ENCODE measurements at places on chromosomes 16 and 17.

GRCh38 chr17:661509-661908, 53.1 kb downstream of the VPS53 start:
- DNase-seq = no peak

- DNase-seq = no peak
Measured at GRCh38 chr16:24758373-24758772, 28.9 kb downstream of the TNRC6A start.

- no peak for DNase-seq
Measured at GRCh38 chr17:41318231-41318630, 2.7 kb upstream of the KRTAP17-1 start.

DNA sequence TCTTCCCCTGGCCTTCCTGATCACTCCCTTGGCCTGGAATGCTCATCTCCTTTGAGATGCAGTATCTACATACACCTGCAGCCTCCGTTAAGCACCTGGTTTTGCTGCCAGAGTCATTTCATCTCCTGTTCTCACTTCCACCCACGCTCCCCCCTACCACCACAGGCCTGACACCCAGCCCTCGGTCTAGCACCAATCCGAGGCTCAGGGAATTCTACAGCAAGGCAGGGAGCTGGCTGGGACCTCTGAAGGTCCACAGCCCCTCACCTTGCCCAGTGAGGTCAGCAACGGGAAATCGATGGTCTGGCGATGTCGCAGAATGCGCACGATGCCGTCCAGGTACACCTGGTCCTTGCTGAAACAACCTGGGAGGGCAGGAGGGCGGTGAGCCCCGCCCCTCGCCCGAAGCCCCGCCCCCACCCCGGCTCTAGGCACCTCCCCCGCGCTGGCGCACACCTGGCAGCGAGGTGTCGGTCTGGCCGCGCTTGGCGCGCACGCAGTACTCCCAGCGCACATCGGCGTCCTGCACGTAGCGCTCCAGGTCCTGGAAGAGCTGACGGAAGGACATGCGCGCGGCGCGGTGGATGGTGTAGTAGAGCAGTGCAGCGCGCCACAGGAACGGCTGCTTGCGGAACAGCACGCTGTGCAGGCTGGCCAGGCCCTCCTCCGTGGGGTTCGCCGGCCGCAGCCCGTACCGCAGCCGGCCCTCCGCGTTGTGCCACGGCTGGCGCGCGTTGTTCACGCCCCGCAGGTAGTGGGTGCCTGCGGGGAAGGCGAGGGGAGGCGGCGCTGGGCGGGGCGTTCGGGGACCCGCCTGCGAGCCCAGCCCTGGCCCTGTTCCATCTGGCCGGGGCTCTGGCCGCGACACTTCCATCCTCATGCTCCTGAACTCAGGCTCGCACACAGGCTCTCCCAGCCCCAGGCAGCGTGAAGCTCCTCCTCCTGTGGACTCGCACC, 5.7 kb downstream of the MATCAP1 start:
- peak; percentile 63 for DNase-seq

DNA sequence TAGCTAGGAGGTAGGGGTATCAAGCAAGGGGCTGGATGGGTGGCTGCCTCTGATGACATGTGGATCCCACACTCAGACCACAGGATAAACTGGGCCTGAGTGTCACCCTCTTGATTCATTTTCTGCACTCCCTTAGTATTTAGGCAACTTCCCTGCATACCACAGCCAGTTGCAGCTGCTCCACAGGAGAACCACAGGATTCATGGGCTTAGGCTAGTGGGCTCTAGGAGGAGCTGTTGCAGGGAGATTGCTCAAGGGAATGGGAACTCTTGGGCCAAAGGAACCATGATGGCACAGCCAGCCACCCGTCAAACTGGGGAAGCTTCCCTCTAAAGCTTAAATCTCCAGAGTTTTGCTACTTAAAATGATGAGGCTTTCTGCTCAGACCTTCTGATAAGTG, 269.7 kb upstream of the ASIC2 start:
- no peak for DNase-seq

GRCh38 chr17:32719689-32720088, 157.2 kb downstream of the MYO1D start:
- DNase-seq = no peak

DNA sequence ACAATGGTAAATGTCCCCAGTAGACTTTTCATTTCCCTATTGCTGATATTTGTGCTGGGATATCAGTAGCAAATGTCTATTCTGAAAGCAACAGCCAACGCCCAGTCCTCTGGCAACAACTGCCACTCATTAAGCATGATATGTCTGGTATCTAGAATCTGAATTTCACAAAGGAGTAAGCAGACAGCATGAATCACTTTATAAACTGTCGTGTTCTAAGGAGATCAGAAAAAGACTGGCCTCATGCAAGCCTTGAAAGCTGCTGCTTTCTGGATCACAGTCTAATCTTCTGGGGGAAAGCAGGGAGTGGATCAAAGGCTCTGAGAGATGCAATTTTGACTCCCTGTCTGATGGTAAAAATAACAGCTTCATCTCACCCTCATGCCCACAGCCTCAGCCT, 153.1 kb upstream of the NOG start:
- no peak for DNase-seq

GRCh38 chr16:4245077-4245791, 3.4 kb upstream of the SRL start:
- DNase-seq = no peak

DNA sequence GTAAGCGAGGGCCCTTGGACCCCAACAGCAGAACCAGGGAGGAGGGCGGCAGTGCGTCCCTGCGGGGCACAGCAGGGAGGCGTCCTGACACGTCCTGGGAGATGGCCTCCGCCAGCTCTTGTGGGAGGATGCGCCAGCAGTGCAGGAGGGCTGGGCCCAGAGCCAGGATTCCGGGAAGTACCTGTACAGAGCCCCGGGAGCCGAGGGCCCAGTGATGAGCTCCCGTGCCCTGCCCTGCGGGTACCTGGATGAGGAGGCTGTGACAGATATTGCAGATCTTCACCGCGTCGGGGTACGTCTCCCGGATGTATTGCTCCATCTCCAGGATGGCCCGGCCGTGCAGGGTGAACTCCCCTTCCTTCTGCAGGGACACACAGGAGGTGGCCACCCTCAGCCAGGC, 23.1 kb downstream of the KDM8 start:
- DNase-seq = no peak

GRCh38 chr16:12729448-12729847, 74.2 kb downstream of the CPPED1 start:
- no peak for DNase-seq

GRCh38 chr16:79182616-79183015, 417.9 kb downstream of the MAF start:
- no peak for DNase-seq

- no peak for DNase-seq
Measured at GRCh38 chr17:13182450-13182849, 164.6 kb upstream of the ELAC2 start.

GRCh38 chr17:75834279-75834920, 9.8 kb downstream of the UNC13D start:
- no peak for DNase-seq

GRCh38 chr16:86771506-86772460, 193.4 kb downstream of the FOXL1 start:
- DNase-seq = no peak

DNA sequence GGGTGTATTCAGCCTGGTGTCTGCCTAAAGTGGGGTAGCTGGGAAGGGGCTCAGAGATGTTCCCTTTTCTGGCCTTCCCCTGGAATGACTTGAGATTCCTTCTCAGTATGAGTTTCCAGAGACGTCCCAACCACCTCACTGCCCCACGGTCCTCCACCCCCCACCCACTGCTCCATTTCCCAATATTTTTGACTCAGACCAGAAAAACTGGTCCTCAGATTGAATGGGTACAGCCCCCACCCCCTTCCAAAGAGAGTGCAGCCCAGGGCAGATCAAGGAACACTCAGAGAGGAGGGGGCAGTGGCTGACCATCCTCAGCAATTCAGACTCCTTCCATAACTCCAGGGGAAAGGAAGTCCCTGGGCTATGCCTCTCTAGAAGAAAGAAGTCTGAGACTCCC, 3.2 kb downstream of the ACLY start:
- no peak for DNase-seq

DNA sequence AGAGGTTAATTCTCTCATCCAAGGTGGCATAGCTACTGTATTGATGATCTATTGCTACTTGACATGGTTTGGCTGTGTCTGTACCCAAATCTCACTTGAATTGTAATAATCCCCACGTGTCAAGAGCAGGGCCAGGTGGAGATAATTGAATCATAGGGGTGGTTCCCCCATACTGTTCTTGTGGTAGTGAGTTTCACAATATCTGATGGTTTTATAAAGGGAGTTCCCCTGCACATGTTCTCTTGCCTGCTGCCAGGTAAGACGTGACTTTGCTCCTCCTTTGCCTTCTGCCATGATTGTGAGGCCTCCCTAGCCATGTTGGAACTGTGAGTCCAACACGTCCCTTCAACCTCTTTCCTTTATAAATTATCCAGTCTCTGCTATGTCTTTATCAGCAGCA, 22.9 kb upstream of the CPPED1 start:
- DNase-seq = no peak

GRCh38 chr16:84416407-84417321, 48.3 kb downstream of the ATP2C2 start:
- no peak for DNase-seq

GRCh38 chr17:66634193-66634592, 200.7 kb upstream of the CACNG5 start:
- no peak for DNase-seq

GRCh38 chr17:16171613-16172012, 43.7 kb downstream of the NCOR1 start:
- DNase-seq = no peak

DNA sequence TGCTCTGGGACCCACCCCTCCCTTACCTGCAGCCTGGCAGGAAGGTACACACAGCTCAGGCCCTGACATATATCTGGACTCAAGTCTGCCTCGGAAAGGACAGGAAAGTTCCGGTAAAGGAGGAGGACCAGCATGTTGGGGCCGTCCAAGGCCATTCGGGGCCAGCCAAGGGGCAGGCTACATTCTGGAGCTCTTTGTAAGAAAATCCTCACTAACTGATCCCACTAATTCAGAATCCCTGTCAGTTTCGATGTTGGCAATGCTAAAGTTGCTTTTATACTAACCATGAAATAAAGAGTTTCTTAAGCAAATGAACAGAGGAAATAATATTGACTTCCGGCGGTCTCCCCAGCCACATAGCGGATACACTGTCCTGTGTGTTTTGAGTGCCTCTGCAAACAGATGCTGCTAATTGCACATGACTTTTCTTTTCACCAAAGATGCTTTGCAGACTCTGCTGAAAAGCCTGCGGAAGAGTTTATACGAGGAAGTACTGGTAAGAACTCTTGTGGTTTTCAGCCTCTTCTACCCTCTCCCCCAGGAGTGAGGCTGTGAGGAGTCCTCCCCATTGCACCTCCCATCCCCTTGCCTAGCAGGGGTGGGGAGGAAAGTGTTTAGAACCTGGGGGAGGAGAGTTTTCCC, 54.8 kb downstream of the PLXDC1 start:
- no peak for DNase-seq

DNA sequence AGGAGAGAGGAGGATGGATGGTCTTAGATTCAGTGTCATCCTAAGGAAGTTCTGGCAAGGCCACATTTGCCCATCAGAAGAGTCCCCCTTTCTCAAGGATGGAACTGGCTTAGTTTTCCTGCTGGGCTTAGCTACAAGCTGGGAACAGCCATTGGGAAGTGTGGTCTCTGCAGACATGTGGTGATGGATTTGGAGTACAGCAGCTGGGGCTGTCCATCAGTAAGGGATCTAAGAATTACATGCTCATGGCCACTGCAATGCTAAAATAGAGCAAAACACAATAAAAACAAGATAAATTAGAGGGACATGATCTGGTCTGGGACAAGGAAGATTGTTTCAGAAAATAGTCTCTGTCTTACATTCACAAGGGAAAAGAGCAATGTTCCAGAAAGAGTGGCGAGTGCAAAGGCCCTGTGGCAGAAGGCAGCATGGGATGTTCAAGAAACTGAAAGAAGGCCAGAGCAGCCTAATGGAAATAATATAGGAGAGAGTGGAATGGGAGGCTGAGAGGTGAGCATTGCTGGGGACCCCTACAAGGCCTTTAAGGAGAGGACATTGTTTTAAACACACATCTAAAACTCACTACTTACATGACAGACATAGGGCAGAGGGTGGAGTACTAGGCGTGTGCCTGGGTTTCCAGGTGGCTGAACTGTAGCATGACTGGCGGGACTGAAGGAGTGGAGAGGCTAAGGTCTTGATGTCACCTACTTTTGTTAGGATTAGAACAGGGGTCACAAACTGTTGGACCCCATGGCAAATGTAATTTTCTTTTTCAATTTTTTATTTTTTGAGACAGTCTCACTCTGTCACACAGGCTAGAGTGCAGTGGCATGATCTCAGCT, 17.0 kb upstream of the TOX3 start:
- no peak for DNase-seq

GRCh38 chr17:43967251-43967875, 13.6 kb upstream of the PYY start:
- no peak for DNase-seq

- no peak for DNase-seq
Measured at GRCh38 chr16:68364561-68364998, 53.8 kb downstream of the PRMT7 start.

- DNase-seq = no peak
Measured at GRCh38 chr16:64459402-64459801, 662.5 kb downstream of the CDH11 start.

DNA sequence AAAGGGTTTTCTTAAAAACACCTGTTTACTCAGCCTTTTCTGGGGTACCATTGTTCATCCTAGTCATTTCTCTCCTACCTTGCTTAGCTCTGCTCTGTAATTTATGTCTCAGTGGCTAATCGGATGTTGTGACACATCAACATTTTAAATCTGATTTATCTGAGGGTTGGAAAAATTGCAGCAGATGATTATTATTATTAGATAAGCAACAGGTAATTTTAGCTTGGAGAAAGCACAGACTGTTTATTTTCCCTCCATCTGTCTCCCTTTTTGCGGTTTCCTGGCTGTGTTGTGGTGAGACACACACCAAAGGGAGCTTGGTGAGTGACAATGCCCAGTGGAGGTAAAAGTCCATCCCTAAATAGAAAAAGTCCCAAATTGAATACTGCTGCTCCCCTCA, 389.9 kb downstream of the UTP18 start:
- DNase-seq = no peak

DNA sequence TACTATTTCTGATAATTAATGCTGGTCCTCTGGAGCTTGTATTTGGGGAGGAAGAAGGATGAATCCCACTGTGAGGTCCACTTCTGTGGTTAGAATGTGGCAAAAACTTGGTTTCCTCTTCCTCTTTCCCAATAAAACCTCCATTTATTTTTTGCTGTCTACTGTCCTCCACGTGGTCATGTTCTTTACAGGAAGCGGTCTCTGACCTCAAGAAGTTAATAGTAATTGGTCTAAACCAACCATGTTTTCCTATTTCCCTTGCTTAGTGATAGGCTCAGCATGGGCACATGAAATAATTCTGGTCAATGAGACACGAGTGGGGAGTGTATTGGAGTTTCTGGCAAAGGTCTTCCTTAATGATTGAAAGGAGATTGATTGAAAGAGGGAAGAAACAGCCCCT, 33.9 kb downstream of the CHP2 start:
- DNase-seq = no peak

DNA sequence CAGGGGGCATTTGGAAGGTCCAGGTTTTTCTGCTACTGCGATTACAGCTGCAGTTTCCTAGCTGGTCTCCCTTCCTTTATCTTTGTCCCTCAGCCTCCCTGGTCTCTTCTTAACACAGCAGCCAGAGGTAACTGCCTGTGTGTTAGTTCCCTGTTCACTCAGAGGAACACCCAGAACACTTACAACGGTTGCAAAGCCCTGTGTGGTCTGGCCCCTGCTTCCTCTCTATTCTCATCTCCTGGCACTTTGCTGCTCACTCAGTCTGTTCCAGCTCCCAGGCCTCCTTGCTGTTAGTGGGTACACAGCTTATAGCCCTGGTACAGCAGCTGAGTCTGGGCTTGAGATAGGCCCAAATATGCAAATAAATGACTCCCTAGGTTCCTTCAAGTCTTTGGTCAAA, 16.4 kb downstream of the NTN1 start:
- DNase-seq = no peak

GRCh38 chr16:87172632-87173031, 144.6 kb downstream of the C16orf95 start:
- no peak for DNase-seq
